Activated CD4-positive, alpha-beta T cell treated with anti-CD3 and anti-CD28 coated beads for 24 hours (primary cell): ENCODE measurements at places on chromosomes 12 and 14.
A peak's percentile ranks its signal among the peaks of the same experiment; 100 is the strongest.

DNA sequence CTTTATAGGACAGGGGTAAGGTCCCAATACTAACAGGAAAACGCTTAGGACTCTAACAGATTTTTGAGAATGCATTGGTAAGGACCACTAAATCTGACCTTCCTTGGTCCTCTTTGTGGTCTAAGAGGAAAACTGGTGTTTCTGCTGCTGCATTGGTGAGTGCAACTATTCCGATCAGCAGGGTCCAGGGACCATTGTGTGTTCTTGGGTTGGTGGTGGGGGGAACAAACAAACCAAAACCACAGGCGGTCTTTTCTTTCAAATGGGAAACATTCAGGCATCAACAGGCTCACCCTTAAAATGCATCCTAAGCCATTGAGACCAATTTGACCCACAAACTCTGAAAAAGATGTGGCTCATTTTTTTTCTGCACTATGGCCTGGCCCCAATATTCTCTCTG is 20.7 kb downstream of the EPYC start:
- no peak for DNase-seq

DNA sequence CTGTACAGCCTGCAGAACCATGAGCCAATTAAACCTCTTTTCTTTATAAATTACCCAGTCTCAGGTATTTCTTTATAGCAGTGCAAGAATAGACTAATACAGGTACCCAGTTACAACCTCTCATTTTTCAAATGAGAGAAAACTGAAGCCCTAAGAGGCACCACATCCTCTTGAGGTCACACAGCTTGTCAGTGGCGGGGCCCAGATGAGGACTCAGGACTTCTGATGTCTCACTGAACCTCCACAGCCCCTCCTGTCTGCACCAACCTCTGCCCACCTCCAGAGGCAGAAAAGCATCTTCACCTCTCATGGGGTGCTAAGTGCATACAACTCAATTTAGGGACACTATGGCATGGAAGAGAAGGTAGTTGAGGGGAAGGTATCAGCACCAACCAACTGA is 120.7 kb downstream of the CRACR2A start:
- DNase-seq, result no peak

GRCh38 chr12:124422142-124422569 is 127.3 kb downstream of the RFLNA start:
- no peak for DNase-seq

DNA sequence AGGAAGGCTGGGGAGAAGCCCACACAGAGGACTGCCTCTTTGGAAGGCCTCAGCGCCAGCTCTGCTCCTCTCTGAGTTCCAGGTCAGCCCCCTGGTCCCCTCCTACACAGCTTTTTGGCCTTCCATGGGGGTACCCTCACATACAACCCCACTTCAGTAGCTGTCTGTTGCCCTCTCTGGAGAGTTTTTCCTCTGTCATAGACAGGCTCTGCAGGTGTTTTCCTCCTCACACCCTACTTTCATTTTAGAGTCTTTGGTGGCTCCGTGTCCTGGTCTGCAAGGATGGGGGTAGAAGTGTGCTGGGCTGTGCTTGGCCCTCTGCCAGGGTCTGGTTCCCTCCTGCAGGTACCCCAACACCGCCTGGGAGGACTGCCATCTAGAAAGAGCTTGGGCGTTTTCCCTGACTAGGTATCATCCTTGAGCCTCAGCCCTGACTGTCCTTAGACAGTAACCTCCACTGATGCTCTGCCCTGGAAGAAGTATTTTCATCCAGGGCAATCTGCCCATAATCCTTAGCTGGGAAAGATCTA is 15.1 kb downstream of the ZDHHC22 start:
- DNase-seq, result no peak

DNA sequence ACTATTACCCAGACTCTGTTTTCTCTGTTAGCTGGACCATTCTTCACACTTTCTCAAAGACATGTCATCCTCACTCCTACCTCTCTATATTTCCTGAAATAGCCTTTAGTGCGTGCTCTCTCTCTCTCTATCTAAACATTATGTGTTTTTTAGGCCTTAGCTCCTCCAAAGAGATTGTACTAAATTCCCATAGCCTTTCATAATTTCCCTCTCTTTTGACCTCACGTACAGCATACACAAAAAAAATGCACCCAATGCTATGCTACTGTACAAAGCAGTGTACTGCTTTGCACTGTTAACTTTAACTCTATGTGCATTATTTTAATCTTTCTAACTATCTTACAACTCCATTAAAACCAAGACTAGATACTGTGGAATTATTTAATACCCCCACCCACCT is 288.4 kb downstream of the DAD1 start:
- DNase-seq, result no peak

GRCh38 chr14:101177301-101177971 is 273.9 kb upstream of the RTL1 start:
- DNase-seq, result no peak

- no peak for DNase-seq
Measured at GRCh38 chr14:75543253-75543652, 21.0 kb downstream of the BATF start.

DNA sequence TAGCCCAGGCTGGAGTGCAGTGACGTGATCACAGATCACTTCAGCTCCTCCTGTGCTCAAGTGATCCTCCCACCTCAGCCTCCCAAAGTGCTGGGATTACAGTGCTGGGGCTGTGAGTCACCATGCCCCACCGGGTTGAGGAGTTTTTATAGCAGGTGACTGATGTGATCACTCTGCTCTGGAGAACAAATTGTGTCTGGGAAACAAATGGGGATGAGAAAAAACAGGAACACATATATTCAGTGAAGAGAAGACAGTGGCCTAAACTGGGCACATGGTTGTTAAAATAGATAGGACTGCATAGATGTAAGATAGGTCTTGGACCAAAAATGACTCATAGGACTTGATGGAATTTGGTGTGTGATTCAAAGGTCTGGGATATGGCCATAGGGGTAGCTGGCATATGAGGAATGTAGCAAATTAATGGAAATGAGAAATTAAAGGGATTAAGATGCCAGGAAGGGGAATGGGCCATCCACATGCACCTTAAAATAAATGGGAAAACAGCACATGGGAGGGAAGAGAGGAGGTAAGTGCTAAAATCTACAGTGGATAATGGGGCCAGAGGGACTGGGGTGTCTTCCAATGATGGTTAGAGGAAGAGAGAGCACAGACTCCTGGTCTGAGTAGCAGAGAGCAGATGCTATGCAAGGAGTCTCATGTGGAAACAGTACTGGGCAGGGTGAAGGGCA is 11.2 kb downstream of the BCAT1 start:
- no peak for DNase-seq

- DNase-seq, result no peak
Measured at GRCh38 chr12:12467688-12468261, 94.9 kb downstream of the DUSP16 start.

DNA sequence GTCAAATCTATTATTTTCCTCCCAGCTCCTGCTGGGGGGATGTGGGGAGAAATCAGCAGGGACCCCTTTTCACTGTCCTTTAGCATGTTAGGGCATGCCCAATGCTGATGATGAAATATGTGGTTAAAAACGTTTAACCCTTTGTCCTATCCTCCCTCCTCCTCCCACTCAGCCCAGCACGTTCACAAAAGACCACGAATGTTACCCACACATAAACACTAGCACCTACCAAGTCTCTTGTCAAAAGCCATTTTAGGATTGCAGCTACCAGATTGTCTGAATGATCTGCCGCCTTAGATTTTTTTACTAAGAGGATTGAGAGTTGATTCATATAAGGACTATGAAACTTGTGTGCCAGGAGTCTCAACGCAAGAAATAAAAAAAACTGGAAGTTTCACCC is 70.4 kb downstream of the TBK1 start:
- DNase-seq, result no peak

GRCh38 chr12:67241482-67241881 is 27.7 kb upstream of the CAND1 start:
- DNase-seq, result no peak

- peak; percentile 61 for DNase-seq
Measured at GRCh38 chr12:89353823-89354611, 1.7 kb upstream of the DUSP6 start.

GRCh38 chr12:12714276-12715021 is 2.7 kb upstream of the CDKN1B start:
- no peak for DNase-seq

DNA sequence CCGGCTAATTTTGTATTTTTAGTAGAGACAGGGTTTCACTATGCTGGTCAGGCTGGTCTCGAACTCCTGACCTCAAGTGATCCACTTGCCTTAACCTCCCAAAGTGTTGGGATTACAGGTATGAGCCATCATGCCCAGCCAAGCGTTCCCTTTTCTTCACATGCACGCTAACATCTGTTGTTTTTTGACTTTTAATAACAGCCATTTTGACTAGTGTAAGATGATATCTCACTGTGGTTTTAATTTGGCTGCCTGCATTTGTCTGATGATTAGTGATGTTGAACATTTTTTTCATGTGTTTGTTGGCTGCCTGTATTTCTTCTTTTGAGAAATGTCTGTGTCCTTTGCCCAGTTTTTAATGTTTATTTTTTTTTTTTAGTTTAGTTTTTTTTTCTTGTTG is 10.2 kb upstream of the YARS2 start:
- DNase-seq, result no peak

GRCh38 chr12:24069532-24070395 is 120.3 kb upstream of the SOX5 start:
- no peak for DNase-seq
